ENCODE measurements at places on chromosomes 5 and 9.

DNA sequence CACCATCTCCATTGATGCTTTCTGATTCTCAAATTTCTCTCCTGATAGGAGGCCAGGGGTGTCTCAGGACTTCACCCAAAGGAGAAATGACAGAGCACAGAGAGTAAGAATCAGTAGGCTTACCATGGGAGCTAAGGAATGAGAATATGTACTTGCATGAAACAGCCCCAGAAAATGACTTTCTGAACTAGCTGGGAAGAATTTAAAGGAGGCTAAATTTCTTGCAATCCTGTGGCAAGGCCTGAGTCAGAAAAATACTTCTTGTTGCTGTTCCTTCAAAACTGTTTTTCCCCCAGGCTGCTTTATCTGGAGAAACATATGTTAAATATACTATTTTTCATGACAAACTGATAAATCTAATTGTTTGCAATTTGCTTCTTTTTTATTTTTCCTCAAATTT is 53.4 kb upstream of the FBXL7 start:
- no peak for DNase-seq

GRCh38 chr5:161507591-161507990 is 38.9 kb downstream of the GABRB2 start:
- no peak for DNase-seq

DNA sequence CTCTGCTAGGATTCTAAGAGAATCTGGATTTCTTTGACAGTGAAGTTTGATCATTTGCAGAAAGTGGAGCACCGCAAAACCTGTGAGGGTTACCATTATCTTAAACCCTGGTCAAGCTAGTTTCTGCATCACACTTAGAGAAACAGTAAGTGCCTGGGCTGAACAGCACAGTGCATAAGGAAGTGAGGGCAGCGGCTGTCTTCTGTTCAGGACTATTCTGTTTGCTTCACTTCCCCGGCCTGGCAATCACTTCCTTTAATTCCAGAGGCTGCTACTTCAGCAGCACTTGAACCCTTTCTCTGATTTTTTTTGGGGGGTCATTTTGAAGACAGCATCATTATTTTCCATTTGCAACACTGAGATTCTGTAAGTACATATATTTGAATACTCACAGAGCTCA is 32.0 kb downstream of the SEMA6A start:
- DNase-seq, result no peak

DNA sequence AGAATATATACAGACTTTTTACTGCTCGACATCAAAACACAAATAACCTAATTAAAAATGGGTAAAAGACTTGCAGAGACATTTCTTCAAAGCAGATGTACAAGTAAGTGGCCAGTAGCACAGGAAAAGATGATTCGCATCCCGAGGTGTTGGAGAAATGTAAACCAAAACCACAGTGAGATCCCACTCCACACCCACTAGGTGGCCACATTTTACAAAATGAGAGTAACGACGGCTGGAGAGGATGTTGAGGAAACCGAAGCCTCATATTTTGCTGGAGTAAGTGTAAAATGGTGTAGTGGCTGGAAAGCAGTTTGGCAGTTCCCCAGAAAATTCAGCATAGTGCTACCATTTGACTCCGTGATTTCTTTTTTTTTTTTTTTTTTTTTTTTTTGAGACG is 21.3 kb upstream of the GBGT1 start:
- DNase-seq, result no peak

DNA sequence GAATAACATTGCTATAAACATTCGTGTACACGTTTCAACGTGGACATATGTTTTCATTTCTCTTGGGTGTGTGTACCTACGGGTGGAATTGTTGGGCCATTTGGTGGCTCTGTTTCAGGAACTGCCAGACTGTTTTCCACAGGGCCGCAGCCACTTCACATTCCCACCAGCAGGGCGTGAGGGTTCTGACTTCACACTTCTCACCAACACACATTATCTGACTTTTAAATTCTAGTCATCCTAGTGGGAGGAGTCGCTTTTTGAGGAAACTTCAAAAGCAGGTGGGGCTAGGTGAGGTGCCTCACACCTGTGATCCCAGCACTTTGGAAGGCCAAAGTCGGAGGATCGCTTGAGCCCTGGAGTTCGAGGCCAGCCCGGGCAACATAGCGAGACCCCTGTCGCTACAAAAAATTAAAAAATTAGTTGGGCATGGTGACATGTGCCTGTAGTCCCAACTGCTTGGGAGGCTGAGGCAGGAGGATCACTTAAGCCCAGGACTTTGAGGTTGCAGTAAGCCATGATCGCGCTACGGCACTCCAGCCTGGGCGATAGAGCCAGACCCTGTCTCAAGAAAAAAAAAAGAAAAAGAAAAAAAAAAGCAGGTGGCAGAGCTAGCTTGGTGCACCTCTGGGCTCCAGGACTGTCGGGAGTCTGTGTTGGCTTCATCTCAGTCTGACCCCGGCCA is 28.5 kb downstream of the TSPAN17 start:
- DNase-seq, result no peak

GRCh38 chr9:123481209-123481865 is 125.3 kb downstream of the CRB2 start:
- no peak for DNase-seq
